ENCODE measurements at places on chromosomes 4 and X.

DNA sequence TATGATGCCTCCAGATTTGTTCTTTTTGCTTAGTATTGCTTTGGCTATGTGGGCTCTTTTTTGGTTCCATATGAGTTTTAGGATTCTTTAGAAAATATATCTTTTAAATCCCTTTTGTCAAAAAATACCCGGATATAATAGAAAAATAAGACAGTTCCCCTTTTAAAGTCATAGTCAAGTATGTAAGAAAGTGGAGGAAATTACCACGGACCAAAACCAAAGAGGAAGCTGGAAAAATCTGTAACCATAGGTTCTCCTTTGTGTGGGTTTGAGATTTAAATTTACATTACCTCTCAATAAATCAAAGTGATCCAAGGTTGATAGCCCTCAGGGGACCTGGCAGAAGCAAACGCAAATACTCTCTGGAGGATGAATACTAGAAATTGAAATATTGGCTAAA is 58.3 kb upstream of the PACRGL start:
- peak; percentile 54 for DNase-seq

DNA sequence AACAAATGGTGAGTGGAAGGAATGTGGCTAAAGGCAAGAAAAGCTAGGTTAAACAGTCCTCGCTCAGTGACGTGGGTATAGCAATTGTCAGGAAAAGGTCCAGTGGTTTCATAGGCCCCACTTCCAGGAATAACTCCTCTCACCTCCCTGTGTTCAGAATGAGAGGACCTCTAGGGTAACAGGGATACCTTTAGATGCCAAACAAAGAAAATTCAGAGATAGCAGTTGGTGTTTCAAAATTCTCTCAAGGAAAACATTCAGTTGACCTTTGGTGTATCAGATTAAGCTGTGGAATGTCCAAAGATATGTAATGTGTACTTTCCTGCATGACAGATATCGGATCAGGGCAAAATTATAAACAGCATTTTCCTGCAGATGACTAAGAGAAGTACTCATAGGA is 155.9 kb downstream of the ARHGAP6 start:
- DNase-seq, result no peak

DNA sequence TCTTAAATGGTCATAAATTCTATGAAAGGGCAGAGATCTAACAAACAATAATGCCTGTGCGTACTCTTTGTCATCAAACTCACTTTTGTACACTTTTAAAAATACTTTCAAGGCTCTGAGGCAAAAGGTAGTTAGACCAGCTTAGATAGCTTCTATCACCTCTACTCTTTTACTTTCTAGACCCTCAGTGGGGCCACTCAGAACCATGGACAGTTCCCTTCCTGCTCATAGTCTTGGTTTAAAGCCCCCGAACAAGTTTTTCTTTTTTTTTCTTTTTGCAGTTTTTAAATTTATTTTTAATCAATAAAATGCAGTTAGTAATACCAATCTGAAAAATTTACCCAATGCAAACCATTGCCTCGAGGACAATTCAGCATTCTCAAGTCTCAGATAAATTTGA is 460.5 kb upstream of the CNKSR2 start:
- no peak for DNase-seq

DNA sequence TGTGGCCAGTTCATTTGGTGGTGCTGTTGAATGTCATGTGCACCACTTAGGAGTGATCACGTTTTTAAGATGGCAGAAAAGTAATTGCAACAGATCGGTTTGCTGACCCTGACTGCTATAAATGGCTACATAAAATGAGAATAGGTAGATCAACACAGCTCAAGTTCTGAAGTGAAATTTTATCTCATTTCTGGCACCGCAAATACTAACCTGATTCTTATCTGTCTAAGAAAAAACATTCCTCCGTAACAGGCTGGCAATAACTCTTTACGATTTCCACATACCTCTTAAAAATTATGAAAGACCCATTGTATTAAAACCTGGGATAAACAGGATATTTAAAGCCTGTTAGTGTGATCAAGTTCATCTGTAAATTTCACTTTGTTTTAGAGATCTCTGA is 387.5 kb downstream of the PDGFC start:
- DNase-seq, result no peak

GRCh38 chr4:137226900-137227299 is 305.4 kb downstream of the PCDH18 start:
- peak; percentile 2 for DNase-seq

DNA sequence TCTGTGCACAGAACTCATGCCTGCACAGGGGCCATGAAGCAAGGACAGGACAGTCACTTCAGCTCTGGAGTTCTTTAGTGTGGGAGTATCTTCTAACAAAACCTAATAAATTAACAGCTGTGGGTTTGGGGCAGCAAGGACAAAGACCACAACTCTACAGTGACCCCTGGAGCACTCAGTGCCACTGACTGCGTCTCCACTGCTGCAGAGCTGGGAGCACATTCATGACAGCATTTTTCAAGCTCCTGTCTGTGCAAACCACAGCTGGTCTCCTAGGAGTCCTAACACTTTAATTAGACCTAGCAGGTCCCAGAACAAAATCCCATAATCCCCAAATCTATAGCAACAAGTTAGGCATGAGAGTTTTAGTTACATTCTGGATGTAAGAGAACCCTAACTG is 76.5 kb downstream of the RTL9 start:
- DNase-seq, result no peak

GRCh38 chr4:26609868-26610267 is 26.0 kb downstream of the TBC1D19 start:
- DNase-seq, result no peak

GRCh38 chr4:152206185-152206584 is 329.7 kb downstream of the FBXW7 start:
- DNase-seq, result no peak

DNA sequence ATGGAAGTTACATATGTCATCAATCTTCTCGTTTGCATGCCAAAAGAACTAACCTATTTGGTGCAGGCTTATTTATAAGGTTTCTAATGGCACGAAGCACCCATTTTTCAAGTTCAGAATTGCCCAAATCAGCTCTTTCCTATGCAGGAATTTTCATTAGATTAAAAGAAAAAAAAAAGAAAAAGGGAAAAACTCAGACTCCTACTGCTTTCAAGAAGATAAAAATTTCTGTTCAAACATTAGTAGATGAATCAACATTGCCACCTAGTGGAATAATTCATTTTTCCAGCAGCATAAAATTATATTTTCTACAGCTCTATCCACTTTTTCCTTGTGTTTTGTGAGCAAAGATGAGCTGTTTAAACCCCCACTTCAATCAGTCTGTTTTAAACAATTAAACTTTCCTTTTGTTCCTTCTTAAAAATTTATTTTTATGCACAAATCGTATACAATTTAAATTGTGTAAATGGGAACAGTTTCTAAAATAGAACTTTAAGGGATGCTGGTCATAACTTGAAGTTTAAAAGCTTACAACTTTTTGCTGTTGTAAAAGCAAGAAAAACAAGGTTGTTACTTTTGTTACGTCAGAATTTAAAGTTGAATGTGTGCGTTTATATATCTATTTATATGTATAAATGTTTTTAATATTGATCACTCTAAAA is 309.9 kb downstream of the ARAP2 start:
- DNase-seq, result peak; percentile 34

- no peak for DNase-seq
These were observed 30.3 kb downstream of the AREG start for GRCh38 chr4:74475091-74475800.

GRCh38 chr4:148834804-148835631 is 392.8 kb upstream of the NR3C2 start:
- no peak for DNase-seq

GRCh38 chrX:104921584-104922205 is 298.8 kb downstream of the TEX13A start:
- DNase-seq, result no peak

DNA sequence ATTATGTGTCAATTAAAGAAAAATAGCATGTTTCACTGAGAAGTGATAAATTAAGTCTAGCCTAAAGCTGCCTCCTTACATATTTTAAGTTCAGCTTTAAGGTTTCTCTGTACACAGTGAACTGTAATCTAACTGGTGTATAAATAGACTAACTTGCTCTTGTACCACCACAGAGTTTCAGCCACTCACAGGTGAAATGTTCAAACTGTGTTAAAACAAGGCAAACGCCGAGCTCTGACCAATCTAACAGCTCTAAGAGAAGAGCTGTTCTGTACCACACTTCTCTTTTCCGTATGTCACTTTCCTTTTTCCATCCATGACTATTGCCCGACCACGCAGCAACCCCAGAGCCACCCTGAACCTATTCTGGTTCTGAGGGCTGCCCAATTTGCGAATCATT is 64.5 kb downstream of the DCHS2 start:
- no peak for DNase-seq

GRCh38 chrX:53476371-53476770 is 42.2 kb upstream of the HSD17B10 start:
- no peak for DNase-seq

DNA sequence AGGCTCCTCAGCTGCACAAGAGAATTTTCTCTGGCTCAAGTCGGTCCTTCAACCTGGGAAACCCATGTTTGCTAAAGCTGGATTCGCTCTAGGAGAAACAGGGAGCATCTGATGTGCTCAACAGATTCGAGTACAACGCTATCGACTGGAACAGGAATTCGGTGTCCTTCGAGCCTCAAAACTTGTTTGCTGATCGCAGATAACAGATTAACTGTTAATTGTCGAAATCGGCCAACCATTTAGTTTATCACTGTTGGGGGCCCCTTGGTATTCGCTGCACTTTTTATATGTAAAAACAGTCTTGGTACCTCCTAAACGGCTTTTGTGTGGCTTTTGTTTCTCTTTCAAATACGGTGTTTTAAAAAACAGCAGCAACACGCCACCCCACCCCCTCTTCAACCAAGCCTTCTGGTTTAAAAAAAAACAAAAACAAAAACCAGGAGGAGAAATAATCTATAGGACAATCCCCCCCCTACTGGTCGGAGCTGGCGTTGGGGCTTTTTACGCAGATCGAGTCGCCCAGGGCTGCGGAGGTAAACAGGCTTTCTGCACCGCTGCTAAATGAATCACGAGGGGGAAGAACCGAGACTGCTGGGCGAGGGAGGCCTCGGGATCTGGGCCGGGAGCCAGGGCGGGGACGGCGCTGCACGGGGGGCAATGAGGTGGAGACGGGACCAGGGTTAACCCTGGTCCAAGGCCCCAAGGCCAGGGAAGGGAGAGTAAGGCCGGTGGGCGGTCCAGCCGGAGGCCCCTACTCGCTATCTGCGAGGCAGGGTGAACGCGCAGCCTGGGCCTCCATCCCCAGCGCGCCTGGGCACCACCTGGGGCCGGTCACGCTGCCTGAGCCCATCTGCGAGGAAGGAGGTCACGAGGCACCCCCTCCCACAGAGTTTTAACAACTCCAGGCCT is 71.7 kb upstream of the BCOR start:
- peak; percentile 89 for DNase-seq

- no peak for DNase-seq
These were observed 16.9 kb upstream of the TMPRSS11E start for GRCh38 chr4:68430337-68430736.

GRCh38 chrX:9269134-9269533 is 195.7 kb upstream of the TBL1X start:
- DNase-seq, result no peak

- no peak for DNase-seq
These were observed 39.9 kb downstream of the SH3BGRL start for GRCh38 chrX:81241753-81242152.

DNA sequence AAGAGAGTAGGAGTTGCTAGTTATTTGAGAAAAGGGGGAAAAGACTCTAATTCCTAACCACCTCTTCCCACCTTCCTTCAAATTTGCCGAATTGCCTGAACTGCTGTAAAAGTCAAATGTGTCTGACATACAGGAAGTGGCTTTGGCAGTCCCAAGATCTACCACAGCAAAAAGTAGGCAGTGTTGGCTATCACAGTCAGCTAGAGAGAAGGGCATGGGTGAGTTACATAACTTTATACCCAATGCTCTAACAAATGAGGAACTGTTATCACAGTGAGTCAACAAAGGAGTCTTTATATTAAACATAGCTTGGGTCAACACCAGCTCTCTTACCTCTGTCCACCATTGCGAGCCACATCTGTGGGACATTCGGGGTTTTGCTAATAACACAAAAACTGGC is 2.4 kb upstream of the MBNL3 start:
- no peak for DNase-seq

DNA sequence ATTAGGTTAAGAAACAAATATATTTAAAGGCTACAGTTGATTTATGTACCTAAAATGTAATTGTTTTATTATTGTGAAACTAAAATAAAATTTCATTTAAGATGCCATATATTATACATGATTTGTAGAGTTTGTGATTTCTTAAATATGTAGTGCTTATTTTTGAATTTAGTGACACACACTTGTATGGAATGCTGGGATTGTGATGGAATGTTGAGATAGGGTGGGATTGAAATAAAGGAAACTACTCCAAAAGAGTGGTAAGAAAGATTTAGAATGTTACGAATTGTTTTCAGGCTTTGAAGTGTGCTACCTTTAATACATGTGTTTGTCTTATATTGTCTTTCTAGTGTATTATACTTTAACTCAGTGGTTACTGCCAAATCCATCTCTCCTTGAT is 330.3 kb upstream of the PITX2 start:
- no peak for DNase-seq

- no peak for DNase-seq
These were observed 430.8 kb downstream of the ARHGAP24 start for GRCh38 chr4:85905761-85906160.

- no peak for DNase-seq
These were observed 362.0 kb downstream of the CBLL2 start for GRCh38 chrX:22634751-22635150.

DNA sequence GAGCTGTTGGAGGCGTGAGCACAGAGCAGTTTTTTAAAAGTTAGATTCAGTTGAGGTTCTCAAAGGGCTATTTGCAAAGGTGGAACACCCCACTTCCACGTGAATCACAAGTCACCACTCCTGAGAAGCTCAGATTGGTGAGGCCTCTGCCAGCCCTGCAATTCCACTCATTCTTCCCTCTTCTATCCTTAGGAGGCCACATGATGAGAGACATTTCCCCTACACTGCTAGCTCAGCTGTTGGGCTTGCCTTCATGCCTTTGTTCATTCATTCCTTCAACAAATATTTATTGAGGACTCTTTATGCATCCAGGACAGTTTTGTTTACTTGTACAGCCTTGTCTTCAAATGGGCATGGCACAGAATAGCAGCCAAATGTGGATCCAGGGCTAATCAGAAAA is 3.7 kb downstream of the SRPX2 start:
- no peak for DNase-seq

DNA sequence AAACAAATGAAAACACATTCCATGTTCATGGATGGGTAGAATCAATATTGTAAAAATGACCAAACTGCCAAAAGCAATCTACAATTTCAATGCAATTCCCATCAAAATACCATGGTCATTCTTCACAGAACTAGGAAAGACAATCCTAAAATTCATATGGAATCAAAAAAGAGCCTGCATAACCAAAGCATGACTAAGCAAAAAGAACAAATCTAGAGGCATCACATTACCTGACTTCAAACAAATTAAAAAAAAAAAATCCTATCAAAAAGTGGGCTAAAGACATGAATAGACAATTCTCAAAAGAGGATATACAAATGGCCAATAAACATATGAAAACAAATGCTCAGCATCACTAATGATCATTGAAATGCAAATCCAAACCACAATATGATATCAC is 297.5 kb downstream of the NAF1 start:
- no peak for DNase-seq

Data from NCI-H2081 (cell line).